ENCODE measurements at places on chromosomes 6 and 20.

DNA sequence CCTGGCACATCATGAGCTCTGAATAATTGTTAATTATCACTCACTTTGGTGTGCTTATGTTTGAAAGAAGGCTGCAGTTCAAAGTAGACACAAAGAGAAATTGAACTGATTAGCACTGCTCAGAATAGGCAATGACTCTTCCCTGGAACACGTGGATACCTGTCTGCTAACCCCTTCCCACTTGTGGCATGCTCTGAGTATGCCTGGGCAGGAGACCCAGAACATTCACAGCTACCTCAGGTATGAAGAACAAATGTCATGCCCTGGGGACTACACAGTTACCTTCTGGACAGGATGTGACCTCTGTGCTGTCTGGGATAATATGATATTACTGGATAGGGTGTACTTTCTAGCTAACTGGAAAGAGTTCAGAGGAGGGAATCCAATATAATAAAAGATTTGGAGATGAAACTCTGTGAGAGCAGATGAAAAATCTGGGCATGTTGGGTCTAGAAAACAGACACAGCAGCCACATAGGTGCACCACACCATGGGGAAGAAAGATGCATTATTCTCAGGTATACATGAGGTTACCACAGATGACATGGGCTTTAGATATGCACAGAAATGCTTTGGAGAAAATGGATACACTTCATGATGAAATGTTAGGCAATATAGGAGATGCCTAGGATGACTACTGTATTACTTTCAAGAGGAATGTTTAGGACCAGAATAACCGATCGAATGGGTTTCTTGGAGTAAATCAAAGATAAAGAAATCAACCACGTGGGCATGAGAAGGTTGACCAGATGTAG lies 324.2 kb upstream of the PREP start:
- DNase-seq = no peak

GRCh38 chr20:40991181-40991889 lies 37.3 kb upstream of the TOP1 start:
- no peak for DNase-seq

DNA sequence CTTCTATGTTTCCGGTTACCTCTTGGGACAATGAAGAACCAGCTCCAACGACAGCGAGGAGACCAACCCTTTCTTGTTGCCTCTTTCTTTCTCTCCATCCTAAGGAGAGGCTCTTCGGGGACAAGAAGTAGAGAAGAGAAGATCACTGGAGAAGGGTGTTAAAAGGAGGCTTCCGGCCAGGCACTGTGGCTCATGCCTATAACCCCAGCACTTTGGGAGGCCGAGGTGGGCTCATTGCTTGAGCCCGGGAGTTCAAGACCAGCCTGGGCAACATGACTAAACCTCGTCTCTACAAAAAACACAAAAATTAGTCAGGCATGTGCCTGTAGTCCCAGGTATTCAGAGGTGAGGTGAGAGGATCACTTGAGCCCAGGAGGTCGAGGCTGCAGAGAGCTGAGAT lies 90.8 kb upstream of the TNFAIP3 start:
- no peak for DNase-seq

- DNase-seq = no peak
These were observed 195.7 kb downstream of the CD83 start for GRCh38 chr6:14313248-14313647.

DNA sequence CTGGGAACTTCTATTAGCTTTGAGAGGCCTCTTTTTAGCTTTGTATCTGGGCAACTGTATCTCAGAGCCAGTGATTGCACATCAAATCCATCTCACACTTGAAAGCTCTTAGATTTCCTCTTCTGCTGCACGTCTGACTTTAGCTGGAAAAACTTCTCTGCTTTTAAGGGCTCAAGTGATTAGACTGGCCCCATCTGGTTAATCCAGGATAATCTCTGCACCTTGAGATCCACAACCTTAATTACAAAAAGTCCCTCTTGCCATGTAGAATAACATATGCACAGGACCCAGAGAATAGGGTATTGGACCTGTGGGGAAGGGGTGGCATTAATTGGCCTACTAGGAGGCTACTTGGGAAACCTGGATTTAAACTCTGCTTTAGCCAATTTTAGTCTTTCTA lies 24.2 kb downstream of the KLHL31 start:
- DNase-seq = no peak

GRCh38 chr6:5855787-5856470 lies 150.8 kb downstream of the NRN1 start:
- no peak for DNase-seq

- DNase-seq = no peak
These were observed 82.4 kb downstream of the TMEM242 start for GRCh38 chr6:157240960-157241311.

Measured in stimulated activated CD4-positive, alpha-beta T cell treated with anti-CD3 and anti-CD28 coated beads, Interleukin-1b, Interleukin-23, amount 100 ng/mL, for 4 hours (primary cell).